Stimulated activated CD4-positive, alpha-beta T cell treated with anti-CD3 and anti-CD28 coated beads, TNF-alpha, amount 100 ng/mL, for 48 hours (primary cell): ENCODE measurements at places on chromosomes 7 and 10.

- peak; percentile 44 for DNase-seq
Observed at GRCh38 chr7:4830176-4830575, 31.7 kb downstream of the PAPOLB start.

DNA sequence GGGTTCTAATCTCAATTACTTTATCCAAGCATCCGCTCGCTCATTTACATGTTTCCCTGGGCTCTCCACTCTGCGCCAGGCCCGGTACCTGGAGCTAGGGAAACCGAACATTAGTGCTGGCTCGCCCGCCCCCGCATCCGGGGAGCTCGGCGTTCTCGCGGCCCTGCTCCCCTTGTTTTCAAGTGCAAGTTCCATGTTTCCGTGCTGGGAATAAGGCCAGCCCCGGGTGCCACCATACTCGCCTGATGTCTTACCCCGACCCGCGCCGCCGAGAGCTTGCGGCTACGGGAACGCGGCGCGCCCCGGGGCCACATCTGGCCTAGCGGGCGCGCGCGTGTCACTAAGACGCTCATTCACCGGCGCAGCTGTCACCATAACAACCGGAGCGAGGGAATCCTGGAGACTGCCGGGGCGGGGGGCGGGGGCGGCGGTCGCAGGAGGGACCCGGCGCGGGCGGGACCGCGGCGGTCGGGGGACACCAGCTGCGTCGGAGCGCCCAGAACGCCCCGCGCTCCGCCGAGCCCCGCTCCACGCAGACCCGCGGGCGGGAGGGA is at the start of gene NEURL1:
Gene NEURL1, plus strand, starts transcription at position 344 of the 554 bp plus-strand sequence. CDS start 683 bp downstream, outside the sequence.
- DNase-seq, result no peak

DNA sequence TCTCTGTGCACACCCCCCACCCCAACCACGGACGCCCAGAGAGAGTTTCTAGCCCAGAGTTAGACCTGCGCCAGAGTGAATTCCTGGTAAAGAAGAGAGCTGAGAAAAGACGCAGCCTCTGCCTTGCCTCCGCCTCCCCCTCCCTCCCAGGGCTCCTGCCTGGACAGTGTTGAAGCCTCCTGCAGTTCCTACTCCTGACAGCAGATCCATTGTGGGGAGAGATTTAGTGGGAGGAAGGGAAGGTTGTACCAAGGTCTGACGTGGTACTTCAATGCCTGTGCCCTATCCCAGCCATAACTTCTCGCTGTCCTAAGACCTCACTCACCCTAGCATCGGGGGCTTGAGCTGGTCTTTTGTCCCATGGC is 952 bp downstream of the SRRM3 start:
- no peak for DNase-seq

- DNase-seq, result no peak
Observed at GRCh38 chr7:95267754-95268153, 56.6 kb downstream of the PON1 start.

- no peak for DNase-seq
Observed at GRCh38 chr10:129552119-129552518, 85.1 kb downstream of the MGMT start.

- DNase-seq, result no peak
Observed at GRCh38 chr7:154975984-154976383, 26.9 kb downstream of the PAXIP1 start.

DNA sequence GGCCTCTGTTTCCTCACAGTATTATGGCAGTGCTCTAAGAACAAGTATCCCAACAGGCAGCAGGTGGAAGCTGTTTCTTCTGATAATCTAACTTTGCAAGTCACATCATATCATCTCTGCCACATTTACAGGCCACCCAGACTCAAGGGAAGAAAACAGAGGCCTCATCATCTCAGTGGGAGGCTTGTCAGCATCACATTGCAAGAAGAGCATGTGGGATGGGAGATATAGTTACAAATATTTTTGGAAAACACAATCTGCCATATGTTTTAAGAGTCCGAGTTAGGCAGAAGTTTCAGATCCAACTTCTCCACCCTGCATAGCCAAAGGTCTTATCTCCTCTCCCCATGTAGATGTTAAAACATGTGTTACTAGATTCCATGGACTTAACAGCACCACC is 130.4 kb upstream of the PDE1C start:
- DNase-seq, result no peak

- no peak for DNase-seq
Observed at GRCh38 chr10:102384606-102385429, 10.7 kb upstream of the NFKB2 start.

DNA sequence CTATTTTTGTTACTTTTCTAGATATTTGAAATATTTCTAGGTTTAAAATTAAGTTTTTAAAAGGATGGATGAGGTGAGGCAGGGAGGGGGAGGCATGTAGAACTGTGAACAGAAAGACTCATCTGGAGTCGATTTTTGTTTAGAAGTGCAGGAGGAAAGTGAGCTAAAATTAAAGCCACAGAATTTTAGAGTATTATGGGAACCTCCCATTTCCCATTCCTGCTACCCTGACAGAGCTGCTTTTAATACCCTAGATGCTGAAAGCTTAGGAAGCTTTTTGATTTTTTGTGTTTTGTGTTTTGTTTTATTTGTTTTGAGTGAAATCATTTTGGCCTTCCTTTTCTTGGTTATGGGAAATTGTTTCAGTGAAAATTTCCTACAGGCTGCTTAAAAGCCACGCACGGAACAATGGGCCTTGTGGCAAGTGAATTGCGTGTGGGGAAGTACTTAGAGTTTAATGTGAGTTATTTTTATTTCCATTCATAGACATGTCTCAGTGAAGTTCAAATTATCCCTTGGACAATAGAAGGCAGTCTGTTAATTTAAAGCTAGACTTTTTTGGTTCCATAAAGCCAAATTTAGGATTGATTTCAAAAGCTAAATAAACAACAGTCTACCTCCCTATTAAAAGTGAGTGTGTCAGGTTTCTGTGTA is 102.0 kb upstream of the HDAC9 start:
- DNase-seq, result no peak

- DNase-seq, result no peak
Observed at GRCh38 chr7:101588131-101588935, 40.8 kb downstream of the MYL10 start.

DNA sequence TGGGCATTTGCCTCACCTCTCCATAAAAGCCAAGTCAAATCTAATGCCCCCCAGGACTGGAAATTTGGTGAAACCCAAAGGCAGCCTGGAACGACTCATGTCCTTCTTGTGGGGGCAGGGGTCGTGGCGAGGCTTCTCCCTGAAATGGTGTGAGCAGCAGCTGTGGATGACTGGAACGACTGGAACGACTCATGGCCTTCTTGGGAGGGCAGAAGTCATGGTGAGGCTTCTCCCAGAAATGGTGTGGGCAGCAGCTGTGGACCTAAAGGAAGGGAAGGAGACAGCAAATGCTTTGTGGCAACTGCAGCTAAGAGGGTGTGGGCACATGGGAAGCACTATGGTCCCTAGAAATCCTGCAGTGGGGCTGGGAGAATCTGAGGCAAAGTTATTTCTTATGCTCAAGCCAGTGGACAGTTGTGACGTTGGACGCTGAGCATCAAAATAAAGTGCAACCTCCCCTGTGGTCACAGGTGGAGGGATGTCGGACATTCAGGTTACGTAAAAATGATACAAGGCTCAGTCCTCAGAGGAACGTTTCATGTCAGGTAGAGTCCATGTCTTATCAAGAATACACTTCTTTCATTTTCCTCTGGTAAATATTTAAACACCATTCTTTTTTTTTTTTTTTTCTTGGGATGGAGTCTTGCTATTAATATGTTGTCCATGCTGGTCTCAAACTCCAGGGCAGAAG is 107.0 kb upstream of the KIF5B start:
- DNase-seq, result no peak
